Epithelial cell of umbilical artery (primary cell): ENCODE measurements at places on chromosomes 6 and 20. TPM values are rescaled to one million over a fixed set of nuclear protein-coding genes. Genes with fewer than 3 reads are reported as not detected.

CGA gene
- not detected in 2 replicates for total RNA-seq

SLC22A7 gene
- total RNA-seq: not detected in 2 replicates

NKX2-4 gene
- total RNA-seq: not detected in 2 replicates

STMND1 gene
- total RNA-seq: not detected in 2 replicates

PLCB1 gene
- 10.4 and 18.5 TPM in 2 replicates for total RNA-seq

ZGPAT gene
- 20.5 and 24.8 TPM in 2 replicates for total RNA-seq

SLC32A1 gene
- total RNA-seq: not detected in 2 replicates

PLN gene
- total RNA-seq: under 0.01 TPM in 1 of 2 replicates, not detected in the other

TUBB2B gene
- total RNA-seq: 3.6 and 5.2 TPM in 2 replicates

ISM1 gene
- total RNA-seq: not detected in 2 replicates

PSMB9 gene
- 8.8 and 89.1 TPM in 2 replicates for total RNA-seq

PKHD1 gene
- not detected in 2 replicates for total RNA-seq

OOEP gene
- not detected in 2 replicates for total RNA-seq

NMBR gene
- total RNA-seq: not detected in 2 replicates

SLC35F1 gene
- under 0.01 TPM in 1 of 2 replicates, not detected in the other for total RNA-seq

THEMIS gene
- not detected in 2 replicates for total RNA-seq

CDC40 gene
- 23.4 and 30.4 TPM in 2 replicates for total RNA-seq

DOK5 gene
- total RNA-seq: 0.32 and 2.4 TPM in 2 replicates

TNFRSF6B gene
- total RNA-seq: 7.1 and 41.5 TPM in 2 replicates

RTF2 gene
- total RNA-seq: 89.6 and 104 TPM in 2 replicates

SPATA25 gene
- 0.61 and 0.97 TPM in 2 replicates for total RNA-seq

DLK2 gene
- 0.46 and 0.65 TPM in 2 replicates for total RNA-seq

RAET1L gene
- not detected in 2 replicates for total RNA-seq

RFX6 gene
- total RNA-seq: not detected in 2 replicates

GSTA2 gene
- total RNA-seq: not detected in 2 replicates
